ENCODE measurements at places on chromosomes 11 and 22. TPM values are rescaled to one million over a fixed set of nuclear protein-coding genes. Genes with fewer than 3 reads are reported as not detected.

DNA sequence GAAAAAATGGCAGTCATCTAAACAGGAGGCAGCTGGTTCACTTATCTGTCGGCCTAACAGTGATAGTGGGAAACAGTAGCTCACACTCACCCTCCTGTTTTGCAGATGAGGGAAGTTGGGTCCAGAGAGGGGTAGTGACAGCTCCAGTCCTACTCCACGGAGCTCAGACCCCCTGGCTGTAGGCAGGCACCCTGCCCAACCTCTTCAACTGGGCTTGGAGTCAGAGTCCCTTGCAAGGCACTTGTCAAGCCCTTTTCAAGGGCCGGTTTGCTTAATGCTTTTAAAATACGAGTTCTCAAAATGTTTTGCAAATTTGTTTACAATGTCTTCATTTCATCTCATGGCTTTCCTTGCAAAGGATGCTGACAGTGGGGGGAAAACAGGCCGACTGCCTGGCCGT, 75.1 kb downstream of the BMAL1 start:
- no peak for DNase-seq

Gene CLMP
- 0.18 TPM for total RNA-seq

GRCh38 chr11:2581151-2581930, 118.5 kb downstream of the KCNQ1OT1 start:
- no peak for DNase-seq

- no peak for DNase-seq
These were observed 100.7 kb upstream of the PLET1 start for GRCh38 chr11:112361396-112361795.

Gene APOL3
- total RNA-seq: 36.9 TPM

Gene HEPN1
- not detected for total RNA-seq

Gene KCNA4
- total RNA-seq: not detected

DNA sequence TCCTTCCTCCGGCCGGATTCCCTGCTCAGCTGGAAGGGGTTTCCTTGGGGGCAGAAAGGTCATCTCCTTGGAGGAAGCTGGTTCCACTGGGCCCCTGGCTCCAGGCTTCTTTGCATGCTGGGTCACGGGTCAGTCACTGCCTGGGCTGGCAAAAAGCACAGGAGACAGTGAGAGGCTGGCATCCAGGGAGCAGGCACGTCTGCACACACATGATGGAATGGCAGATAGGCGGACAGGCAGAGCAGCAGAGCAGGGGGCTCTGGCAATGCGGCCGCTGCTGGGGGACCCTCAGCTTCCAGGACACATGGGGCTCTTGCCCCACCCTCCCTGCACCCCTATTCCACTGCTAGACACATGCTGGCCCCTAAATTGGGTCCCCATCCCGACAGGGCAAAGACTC, 40.4 kb downstream of the C11orf58 start:
- no peak for DNase-seq

Gene SEC14L6
- total RNA-seq: 0.15 TPM

Gene ZC3H7B
- 95.9 TPM for total RNA-seq

Gene MARK2
- total RNA-seq: 34.7 TPM

Gene CRYBB2
- 1.4 TPM for total RNA-seq

Gene CCDC87
- total RNA-seq: 0.28 TPM
